ENCODE measurements at places on chromosomes 5 and 9.

GRCh38 chr5:7714119-7714518, 136.8 kb downstream of the CFAP90 start:
- no peak for DNase-seq

DNA sequence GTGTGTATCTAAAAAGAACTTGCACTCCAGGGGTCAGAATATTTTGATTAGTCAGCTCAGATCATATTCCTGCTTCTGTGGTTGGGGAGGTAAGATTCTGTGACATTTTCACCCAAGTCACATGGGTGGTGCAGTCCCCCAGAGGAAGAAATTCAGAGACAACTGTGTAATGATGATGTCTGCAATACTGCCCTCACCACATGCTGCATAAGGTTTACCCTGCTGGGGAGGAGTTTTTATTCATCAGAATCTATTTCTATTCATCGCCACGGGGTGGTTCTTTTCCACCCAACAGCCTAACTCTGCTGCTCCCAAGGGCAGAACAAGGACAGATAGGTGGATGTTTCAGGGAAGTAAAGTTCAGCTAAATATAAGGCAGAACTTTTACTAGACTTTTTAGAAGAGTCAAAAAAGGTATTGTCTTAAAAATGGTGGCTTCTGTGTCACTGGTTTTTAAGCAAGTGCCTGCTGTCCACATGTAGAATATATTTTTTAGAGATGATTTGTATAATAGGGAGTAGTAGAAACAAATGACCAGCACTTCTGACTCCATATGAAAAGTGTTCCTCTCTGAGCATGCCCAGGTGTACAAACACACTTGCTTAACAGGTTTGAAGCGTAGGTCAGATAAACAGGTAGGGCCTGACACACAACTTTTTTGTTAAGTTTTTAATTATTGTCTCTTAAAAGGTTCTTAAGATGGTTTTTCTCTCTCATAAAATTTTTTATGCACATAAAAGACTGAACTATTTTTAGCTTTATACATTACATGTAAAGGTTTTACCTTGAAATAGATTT, 352.7 kb downstream of the LRRC70 start:
- DNase-seq, result no peak

- no peak for DNase-seq
Observed at GRCh38 chr5:132280371-132281240, 13.6 kb upstream of the SLC22A4 start.

GRCh38 chr9:136525841-136526499, 19.9 kb downstream of the NOTCH1 start:
- DNase-seq, result no peak

GRCh38 chr9:34899535-34900158, 58.4 kb upstream of the PHF24 start:
- DNase-seq, result no peak

- no peak for DNase-seq
Observed at GRCh38 chr9:88065619-88066018, 72.7 kb downstream of the SPATA31C2 start.

DNA sequence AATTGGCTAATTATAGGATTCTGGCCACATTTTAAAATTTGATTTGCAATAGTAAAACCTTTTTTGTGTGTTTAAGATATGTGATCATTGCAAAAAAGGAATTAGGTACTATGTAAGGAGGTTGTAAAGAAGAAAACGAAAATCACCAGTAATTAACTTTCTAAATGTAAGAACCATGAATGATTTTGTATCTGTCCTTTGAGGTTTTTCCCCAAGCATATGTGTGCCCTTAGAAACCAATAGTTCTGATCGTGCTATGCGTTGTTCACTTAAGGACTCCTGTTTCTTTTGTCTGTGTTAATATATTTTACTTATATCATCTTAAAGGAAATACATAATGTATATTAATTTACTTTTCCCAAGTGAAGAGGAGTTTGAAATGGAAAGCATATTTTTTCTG, 410.2 kb downstream of the PSAT1 start:
- no peak for DNase-seq

- DNase-seq, result no peak
Observed at GRCh38 chr5:159001247-159001646, 98.5 kb downstream of the EBF1 start.

- DNase-seq, result no peak
Observed at GRCh38 chr5:109546461-109546860, 136.7 kb upstream of the PJA2 start.

- no peak for DNase-seq
Observed at GRCh38 chr9:122221183-122221811, 7.5 kb downstream of the LHX6 start.

DNA sequence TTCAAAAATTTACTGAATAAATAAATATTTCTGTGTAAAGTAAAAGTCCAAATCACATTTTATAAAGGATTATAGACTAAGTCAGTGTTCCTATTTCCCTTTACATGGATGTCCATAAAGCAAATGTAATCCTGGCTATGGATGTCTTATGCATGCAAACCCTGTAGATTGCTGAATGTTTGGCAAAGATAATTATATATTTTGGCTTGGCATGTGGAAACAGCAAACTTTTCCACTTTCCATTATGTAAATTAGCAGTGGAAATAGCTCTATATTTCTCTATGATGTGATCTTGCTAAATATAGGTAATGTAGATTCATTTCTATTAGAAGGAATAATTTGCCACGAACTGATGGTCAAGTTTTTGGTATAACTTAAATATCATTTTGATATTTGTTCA, 66.5 kb downstream of the CWC27 start:
- DNase-seq, result no peak

- DNase-seq, result no peak
Observed at GRCh38 chr5:68071736-68072135, 143.8 kb upstream of the PIK3R1 start.

DNA sequence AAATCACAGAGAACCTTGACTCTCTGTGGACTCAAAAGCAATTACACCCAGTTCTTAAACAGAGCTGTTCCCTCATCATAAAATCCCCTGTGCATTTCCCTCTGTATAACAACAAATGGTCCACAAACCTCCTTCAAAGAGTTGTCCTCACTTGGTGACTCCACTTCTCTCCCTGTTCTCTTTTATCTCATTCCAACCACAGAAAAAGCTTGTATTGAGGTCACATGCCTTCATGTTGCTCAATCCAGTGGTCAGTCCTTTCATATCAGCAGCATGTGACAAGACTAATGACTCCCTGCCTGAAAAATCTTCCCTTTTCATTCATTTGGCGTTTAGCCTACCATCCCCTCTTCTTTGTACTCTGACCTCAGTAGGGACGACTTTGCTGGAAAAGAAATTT, 158.0 kb downstream of the DEPDC1B start:
- no peak for DNase-seq

DNA sequence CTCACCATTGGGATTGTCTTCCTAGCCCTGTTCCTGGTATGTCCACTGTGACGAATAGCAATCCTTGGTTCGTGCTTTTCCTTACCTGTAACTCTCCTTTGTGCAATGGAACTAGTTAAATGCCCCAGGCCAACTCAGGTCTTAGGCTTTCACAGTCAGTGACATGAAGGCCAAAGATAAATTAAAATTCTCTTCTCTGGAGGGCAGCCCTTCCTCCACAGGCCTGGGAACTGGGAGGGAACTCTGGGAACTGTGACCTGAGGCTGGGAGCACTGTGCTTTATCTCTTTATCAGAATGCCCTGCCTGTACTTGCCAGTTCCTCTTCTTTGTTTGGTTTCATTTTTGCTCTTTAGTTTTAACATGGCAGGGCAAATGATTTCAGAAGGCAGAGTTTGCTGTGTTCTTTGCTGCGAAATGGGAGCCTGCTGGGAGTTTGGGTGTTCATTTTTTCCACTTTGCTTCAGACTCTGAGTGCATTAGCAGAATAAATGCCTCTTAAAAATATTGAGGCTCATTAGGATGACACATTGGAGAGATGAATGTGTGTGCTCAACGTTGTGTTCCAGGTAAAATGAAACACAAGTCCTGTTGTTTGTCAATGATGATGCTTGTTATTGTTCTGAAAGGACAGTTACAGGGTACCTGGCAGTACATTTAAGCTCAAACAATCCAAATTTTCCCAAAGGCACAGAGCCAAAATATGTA, 118.1 kb downstream of the NUDT12 start:
- DNase-seq, result no peak

DNA sequence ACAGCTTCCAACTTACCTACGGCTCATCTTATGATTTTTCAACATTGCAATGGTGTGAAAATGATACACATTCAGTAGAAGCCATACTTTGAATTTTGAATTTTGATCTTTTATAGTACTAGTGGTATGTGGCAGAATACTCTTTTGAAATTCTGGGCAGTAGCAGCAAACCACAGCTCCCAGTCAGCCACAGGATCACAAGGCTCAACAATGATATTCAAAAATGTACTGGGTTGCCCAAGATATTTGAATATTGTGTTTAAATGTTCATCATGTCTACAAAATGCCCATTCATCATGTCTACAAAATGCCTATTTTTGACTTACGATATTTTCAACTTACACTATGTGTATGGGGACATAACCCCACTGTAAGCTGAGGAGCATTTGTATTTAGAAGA, 81.3 kb upstream of the PRR16 start:
- DNase-seq, result no peak

- DNase-seq, result no peak
Observed at GRCh38 chr5:176157656-176158055, 80.6 kb upstream of the SIMC1 start.

- DNase-seq, result no peak
Observed at GRCh38 chr5:38677636-38678035, 121.2 kb upstream of the LIFR start.

- no peak for DNase-seq
Observed at GRCh38 chr5:170638454-170639220, 134.8 kb downstream of the KCNIP1 start.
